ENCODE measurements at places on chromosomes 6 and 20.

DNA sequence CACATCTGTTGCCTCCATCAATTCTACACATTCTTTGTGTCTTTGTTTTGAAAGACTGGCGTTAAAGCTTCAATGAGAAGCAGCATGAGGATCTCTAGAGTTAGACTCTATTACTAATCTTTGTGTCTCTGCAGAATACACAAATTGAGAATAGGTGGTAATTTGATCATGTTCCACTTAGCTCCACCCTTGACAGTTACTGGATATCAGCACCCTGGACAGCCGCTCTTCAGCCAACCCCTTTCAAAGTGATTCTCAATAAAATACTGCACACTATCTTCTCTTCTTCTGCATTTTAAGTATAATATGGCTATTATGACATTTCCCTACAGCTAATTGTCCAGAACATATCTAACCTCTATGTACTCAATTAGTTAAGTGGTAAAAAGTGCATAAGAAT lies 54.3 kb upstream of the CNR1 start:
- DNase-seq: peak; percentile 22

GRCh38 chr20:32914031-32914430 lies 55.3 kb downstream of the EFCAB8 start:
- DNase-seq: no peak

- no peak for DNase-seq
These were observed 514.3 kb upstream of the CITED2 start for GRCh38 chr6:139888681-139889122.

DNA sequence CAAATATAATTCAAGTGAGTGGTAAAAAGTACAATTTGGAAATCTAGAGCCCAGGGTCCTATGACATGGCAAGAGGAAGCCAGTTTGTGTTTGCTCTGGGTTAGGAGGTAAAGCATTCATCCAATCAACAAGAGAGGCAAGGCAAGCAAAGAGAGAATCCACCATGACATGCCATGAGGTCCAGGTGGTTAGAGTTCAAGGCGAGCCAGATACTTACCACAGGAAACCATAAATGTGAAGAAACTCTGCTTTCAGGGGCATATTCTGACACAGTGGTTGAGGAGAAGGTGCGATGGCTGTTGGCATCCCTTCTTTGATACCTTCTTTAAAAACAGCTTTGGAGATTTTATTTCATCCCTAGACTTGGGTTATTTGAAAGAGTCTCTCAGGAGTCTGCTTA lies 193.8 kb upstream of the MAN1A1 start:
- no peak for DNase-seq

DNA sequence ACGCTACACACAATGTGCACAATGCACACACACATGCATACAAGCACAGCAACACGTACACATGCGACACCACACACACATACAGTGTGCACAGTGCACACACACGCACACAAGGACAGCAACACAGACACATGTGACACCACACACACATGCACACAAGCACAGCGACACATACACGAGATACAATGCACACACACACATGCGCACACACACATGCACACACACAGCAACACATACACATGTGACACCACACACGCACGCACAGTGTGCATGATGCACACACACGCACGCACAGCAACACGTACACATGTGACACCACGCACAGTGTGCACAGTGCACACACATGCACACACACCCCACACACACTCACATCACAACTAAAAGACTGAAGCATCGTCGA lies 327.3 kb downstream of the THBS2 start:
- DNase-seq: no peak

DNA sequence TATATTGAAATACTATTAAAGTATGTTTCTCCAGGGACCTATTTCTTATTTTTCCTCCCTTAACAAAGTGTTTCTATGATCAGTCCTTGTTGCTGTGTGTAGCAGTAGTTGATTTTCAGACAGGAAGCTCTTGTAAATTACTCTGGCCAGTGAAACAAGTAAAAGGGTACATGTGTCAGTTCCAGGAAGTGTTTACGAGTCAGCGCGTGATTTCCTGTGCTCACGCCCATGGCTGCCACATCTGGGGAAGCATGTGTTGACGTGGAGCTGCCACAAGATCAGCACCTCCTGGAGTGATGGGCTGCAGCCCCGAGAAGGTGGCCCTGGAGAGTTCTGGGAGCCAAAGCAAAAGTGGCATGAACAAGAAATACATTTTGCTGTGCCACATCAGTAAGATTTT lies 38.6 kb upstream of the GGTLC1 start:
- no peak for DNase-seq

GRCh38 chr6:72064399-72064975 lies 178.1 kb downstream of the RIMS1 start:
- no peak for DNase-seq

DNA sequence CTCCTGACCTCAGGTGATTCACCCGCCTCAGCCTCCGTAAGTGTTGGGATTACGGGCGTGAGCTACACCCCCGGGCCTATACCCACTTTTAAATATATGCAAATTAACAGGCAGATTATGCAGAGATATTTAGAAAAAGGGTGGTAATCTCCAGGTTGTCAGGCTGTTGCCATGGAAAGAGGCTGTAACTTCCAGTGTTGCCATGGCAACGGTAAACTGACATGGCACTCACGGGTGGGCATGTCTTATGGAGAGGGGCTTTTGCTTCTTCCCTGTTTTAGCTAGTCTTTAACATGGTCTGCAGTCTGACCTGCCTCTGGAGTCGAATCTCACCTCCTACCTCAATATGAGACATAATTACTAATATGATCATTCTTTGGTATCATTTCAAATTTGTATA lies 44.9 kb downstream of the ZNF334 start:
- DNase-seq: no peak

DNA sequence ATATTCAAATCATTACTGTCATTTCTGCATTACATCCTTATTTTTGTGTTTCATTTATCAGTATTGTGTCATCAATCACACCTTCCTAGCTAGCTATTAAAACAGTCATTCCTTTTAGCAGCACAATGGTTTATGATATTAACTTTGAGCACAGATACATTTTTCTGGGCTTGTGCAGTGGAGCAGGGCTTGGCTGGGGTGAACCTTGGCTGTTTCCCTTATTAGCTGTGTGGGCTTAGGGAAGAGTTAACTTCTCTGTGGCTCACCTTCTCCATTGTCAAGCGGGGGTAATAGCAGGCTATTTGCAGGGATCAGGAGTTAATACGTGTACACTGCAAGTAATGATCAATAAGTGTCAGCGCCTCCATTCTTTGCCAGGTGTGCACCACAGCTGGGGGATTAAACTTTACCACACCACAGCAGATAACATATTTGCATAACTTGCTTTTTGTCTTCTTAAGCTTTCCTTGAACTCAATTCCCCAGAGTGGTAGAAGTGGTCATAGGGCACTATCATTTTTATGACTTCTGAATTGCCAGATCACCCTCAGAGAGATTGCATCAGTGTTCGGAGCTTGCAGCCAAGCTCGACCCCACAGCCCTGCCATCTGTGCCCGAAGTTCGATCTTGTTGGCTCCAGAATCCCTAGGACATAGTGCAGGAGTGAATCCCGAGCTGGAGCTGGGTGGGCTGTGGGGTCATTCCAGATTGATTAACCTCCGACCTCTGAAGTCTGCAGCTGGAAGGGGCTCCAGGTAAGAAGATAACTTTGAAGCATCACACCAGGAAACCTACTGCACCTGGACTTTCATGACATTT lies 1.5 kb upstream of the PYGB start:
- DNase-seq: no peak

DNA sequence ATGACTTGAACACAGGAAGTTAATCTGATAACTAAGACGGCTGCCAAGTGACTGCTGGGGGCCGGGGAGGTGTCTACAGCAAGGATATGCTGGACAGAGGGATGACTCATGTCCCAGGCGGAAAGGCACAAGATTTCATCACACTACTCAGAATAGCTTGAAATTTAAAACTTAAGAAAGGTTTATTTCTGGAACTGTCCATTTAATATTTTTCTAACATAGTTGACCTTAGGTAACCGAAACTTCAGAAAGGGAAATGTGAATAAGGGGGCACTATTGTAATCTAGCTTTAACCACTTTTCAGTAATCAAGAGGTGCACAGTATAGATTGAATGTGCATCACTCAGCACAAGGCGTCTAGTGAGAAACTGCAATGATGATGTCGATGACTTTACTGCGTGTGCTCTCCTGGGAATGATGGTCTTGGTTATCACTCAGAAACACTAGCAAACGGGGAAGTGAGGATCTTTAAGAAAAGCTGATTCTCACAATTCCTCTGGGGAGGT lies 171.5 kb downstream of the QKI start:
- DNase-seq: no peak

DNA sequence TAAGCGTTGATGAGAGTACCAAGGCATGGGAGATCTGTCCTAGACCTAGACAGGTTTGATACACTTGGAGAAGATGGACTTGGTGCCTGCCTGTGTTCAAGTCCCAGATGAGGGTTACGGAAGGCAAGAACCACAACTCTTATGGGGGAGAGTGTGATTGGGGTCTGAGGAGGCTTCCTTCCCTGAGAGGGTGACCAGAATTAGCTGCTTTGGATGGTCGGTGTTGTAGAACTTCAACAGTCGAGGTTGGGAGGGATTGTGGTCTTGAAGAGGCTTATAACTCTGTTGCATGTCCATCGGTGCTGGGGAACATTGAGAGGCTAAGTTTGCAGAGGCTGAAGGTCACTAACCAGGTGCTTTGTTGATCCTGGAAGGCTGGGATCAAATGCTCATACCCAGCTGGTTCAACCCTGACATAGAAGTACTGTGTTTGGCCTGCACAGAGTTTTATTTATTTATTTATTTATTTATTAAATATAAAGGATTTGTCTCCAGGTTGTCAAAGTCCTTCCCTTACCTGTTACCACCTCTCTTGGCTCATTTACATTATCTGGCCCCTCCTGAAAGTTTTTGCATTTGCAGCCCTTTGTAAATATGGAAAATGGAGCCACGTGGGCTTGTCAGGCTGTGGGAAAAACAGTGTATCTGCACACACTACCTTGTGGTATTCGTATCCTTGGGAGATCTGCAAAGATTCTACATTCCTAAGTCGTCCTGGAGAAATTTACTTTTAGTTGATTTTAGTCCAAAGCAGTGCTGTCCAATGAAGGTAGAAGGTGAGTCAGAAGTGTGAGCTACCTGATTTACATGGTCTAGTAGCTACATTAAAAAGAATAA lies 15.8 kb upstream of the EFCAB8 start:
- no peak for DNase-seq

DNA sequence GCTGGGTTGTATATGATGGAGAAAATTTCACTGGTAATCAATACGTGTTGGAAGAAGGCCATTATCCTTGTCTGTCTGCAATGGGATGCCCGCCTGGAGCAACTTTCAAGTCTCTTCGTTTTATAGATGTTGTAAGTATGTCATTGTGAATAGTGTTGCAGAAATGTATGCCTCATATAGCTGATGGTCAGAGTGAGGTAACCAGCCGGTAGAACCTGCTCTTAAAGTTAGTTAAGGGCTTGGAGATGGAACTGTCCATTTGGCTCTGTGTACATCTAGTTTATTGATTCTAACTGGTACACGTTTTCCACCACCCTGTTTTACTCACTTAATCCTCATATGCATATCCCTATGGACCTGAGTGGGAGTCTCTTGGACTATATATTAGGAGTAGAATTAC lies 73.5 kb downstream of the RTN4IP1 start:
- no peak for DNase-seq

DNA sequence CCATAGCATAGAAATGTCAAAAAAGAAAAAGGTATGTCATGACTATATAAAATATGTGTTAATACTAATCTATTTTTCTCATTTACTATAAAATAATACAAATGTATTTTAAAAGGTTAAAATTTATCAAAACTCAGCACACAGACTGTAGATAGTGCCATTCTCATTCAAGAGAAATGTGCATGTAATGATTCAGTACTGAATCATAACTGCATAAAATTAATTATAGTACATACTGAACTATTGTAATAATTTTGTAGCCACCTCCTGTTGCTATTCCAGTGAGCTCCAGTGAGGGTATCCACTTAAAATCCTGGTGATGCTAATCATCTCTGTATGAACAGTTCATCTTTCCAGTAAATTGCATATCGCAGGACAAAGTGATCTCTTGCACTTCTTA lies 82.8 kb downstream of the HMGCLL1 start:
- no peak for DNase-seq

GRCh38 chr6:7644417-7644816 lies 54.4 kb downstream of the SNRNP48 start:
- no peak for DNase-seq

DNA sequence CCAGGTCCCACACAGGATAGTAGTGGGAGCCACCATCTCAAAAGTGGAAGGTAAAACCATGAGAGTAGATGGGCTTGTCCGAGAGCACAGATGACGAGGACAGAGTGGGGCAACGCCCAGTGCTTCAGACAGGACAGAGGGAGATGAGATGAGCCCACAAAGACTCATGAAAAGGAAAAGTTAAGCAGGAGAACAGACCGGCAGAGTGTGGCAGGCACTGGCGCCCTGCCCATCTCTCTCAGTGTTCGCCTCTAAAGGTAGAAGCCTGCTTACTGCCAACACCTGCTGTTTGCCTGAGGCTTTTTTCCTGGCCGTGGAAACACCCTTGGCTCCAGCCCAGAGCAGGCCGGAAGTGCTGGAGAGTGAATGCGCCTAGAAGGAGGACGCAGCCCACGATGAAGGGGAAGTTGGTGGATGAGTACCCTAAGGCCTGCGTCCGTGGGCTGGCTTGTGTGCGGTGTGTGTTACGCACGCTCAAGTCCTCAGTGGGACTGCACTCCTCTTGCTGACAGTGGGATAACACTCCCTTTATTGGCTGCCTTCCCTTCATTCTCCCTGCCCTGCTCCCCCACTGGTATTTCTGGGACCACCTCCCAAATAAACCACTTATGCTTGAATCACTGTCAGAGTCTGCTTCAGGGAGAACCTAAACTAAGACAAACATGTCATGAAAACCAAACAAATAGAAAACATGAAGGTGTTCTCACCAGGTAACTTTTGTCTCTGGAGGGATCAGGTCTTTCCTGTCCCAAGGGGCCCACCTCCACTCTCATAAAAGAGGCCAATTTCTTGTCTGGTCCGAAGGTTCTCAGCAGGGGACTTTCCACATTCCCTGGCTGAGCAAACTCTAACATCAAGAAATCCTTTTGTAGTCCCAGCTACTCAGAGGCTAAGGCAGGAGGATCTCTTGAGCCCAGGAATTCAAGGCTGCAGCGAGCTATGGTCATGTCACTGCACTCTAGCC lies 9.1 kb upstream of the FOXP4 start:
- no peak for DNase-seq

- no peak for DNase-seq
These were observed 13.7 kb downstream of the TTLL2 start for GRCh38 chr6:167338541-167339117.

GRCh38 chr6:133567636-133568035 lies 321.3 kb upstream of the TCF21 start:
- no peak for DNase-seq

DNA sequence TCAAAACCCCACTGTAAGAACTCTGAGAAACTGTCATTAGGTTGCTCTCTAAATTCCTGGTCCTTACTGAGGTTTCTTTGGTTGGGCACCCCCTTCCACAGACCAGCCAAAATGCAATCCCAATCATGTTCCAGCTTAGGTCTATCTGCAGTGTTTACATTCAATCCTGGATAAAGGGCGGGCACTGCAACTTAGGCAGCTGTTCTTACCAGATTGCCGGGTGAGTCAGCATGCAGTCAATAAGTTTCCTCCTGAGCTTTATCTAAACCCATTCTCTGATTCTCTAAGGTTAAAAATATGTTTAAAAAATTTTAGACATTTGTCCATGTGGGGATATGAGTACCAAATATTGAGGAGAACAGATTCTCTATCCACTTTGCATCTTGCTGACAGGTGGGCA lies 197.8 kb downstream of the HAO1 start:
- DNase-seq: no peak

Measured in renal pelvis (tissue), 12 donors.